Hematopoietic multipotent progenitor cell treated with erythropoietin and hydrocortisone succinate and interleukin-3 and kit ligand, for 17 days (in vitro differentiated cells): ENCODE measurements at places on chromosomes 1 and 21.

GRCh38 chr1:234871710-234872271 is 256.8 kb downstream of the TOMM20 start:
- no peak for DNase-seq

GRCh38 chr1:159142391-159142663 is 29.1 kb upstream of the CADM3 start:
- no peak for DNase-seq

- DNase-seq = no peak
Measured at GRCh38 chr1:8590721-8591351, 226.6 kb downstream of the RERE start.

- no peak for DNase-seq
Measured at GRCh38 chr1:1920057-1920607, 1.1 kb upstream of the TMEM52 start.

DNA sequence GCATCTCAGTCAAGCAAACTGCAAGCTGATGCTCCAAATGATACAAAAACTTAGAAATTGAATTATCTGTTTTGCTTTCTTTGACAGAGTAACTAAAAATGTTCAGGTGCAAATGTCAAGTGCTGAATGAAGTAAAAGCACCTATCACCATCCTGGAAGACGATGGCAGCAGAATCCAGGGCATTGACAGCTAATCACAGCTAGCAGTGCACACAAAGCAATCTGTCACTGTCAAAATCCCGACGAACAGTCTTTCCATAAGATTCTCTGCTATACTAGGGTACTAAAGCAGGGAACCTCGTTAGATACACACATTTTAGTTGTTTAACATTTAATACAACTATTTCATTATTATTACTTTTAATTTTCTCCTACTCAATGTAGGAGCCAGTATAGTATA is 233.3 kb downstream of the BRINP3 start:
- DNase-seq = no peak

- DNase-seq = no peak
Measured at GRCh38 chr1:155080312-155081228, 1.9 kb downstream of the EFNA3 start.

DNA sequence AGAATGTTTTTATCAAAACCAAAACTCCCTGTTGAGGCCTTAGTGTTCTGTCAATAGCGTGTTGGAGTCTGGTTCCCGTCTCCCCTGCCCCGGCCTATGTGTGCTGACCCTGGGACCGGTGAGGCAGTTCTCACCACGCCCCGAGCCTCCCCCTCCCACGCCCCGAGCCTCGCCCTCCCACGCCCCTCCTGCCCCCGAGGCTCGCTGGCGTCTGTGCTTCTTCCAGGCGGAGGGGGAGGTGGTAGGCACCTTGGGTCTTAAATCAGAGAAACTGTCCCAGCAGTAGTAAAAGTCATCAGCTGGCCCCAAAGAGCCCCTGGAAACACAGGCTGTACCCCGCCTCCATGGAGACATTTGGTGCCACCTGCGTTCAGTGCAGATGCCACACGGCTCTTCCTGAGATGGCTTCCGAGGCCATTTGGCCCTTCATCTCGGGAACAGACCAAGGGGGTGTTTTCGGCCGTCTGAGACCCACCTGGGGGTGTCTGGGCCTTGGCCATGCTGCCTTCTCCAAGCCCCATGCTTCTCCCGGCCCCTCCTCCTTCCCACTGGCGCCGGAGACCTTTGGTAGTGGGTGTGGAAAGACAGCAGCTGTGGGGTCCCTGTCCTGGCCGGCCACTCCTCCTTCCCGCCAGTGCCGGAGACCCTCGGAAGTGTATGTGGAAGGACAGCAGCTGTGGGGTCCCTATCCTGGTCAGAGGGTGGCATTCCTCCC is 44.7 kb downstream of the SKI start:
- DNase-seq = no peak

- DNase-seq = no peak
Measured at GRCh38 chr1:114756009-114756892, 1.5 kb downstream of the CSDE1 start.
